ENCODE measurements at places on chromosomes 6 and 20. TPM values are rescaled to one million over a fixed set of nuclear protein-coding genes. Genes with fewer than 3 reads are reported as not detected.

The SLC52A3 gene
- polyA plus RNA-seq, result not detected

The FAM83D gene
- polyA plus RNA-seq, result 18.9 TPM

DNA sequence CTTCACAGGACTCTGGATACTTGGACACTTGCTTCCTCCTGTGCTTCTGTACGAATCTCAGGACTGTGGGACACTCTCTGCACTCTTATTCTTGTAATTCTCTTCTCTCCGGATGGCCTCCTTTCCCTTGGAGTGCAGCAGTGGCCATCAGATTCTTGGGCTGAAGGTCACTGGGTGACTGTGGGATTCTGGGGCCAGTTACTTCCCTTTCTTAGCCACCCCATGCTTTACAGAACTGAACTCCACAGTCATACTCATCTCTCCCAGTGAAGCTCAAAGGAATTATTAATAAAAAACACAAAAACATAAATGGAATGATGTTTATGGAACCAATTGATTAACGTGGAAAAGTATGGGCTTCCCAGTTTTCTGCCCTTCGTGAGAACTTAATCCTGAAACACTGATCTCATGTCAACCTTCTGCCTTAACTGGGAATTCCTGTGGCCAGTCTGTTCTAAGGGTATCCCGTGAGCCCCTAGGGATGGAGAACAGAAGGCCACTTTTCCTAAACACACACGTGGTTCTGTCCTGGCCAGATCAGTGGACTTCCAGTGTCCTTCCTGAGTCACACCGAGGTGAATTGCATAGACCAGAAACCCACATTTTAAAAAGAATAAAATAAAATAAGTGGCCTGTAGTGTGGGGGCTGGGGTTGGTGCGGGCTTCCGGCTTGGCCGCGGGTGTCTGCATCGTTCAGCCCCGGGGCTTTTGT lies 23.6 kb upstream of the HLA-E start:
- no peak for DNase-seq

DNA sequence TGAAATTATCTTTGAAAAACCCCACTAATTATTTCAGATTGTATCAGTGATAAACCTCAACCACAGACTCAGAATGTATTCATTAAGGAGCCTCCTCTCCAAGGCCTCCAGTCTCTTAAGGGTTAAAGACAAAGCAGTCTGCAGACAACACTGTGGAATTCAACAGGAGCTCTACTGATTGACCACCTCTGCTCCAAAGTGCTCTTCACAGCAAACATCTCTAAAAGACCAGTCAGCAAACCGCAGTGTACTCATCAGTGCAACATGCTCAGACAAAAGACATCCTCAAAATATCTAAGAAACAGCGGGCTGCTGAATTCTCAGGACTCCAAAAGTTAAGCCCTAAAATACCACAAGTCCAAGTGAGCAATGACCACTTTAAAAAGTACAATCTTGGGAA lies 42.0 kb downstream of the UQCC1 start:
- no peak for DNase-seq

Measured in SK-N-SH (cell line).